ENCODE measurements at places on chromosomes 16 and 17.

GRCh38 chr16:87383505-87384161 is at the start of gene FBXO31:
Gene FBXO31 (minus strand): TSS chr16:87383776. CDS start chr16:87383744, 32 bp downstream.
- DNase-seq, result peak; percentile 63

DNA sequence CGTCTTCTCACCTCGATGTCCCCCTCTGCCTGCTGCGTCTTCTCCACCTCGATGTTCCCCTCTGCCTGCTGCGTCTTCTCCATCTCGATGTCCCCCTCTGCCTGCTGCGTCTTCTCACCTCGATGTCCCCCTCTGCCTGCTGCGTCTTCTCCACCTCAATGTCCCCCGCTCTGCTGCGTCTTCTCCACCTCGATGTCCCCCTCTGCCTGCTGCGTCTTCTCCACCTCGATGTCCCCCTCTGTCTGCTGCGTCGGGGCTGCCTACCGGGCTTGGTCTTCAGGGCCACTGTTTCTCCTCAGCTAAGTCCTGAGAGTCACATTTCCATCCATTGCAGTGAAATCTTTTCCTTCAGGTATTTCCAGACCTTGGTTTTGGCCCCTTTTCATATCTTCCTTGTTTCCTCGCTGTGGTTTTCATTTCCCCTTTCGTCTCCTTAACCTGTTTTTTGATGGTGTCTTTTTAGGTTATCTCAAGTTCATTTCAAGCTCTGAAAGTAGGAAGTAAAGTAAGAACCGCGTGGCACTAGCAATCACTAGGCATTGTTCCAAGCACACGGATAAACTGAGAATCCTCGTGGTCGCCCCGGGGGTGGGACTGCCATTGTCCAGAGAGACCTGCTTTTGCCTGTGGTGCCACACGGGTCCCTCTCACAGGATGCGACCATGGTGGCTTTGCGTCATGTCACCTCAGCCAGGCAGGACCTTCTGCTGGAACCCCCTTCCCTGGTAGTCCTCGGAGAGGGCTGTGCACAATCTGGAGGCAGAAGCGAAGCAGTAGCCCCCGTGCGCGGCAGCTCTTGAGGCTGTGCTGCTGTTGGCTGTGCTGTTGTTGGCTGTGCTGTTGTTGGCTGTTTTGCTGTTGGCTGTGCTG is 9.5 kb upstream of the ZNF750 start:
- DNase-seq, result no peak

GRCh38 chr16:24943471-24943870 is 71.7 kb downstream of the ARHGAP17 start:
- DNase-seq, result no peak

- DNase-seq, result no peak
Observed at GRCh38 chr16:1261131-1261892, 5.4 kb downstream of the TPSD1 start.

GRCh38 chr16:86665319-86665675 is 86.9 kb downstream of the FOXL1 start:
- peak; percentile 69 for DNase-seq

DNA sequence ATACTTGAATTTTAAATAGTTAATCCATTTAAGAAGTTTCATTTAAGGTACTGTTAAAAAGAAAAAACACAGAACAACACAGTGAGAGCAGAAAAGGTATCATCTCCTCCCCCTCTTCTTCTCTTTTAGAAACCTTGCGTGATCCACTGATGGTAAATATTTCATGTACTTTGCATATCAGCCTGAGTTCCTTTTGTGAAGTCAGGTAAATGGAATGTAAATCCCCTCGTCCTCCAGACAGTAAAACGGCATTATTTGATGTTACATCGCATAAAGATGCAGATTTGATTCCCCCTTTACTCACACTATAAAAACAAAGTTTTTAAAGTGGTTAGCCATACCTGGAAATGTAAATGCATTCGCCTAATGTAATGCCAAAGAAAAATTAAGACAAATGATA is 234.4 kb downstream of the WWOX start:
- DNase-seq, result no peak

DNA sequence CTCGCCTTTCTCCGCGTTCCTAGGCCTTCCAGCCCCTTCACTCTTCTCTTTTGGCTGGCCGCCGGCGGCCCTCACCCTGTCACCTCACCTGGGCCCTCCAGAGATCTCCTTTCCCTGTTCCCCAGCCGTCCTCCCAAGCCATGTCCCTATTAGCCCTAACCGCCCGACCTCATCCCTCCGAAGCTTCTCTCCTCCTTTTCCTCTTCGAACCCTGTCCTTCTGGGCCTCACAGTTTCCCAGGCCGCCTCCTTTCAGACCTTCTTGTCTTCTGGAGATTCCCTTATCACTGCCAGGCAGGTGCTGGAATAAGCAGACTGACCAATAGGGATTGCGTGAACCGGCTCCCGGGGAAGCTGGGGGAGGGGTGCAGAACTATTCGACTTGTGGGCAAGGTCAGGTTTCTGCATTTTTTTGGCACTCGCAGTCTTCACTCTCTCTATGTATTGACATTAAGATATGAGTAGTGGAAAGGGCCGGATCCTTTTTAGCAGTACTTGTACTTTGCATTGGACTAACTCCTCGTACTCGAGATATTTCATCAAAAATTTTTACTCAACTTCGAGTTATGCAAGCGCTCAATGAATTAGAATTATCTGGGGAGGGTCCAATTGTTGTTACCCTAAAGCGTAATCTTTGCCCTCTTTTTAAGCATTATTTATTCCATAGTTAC is 690 bp downstream of the RHOT1 start:
- no peak for DNase-seq

DNA sequence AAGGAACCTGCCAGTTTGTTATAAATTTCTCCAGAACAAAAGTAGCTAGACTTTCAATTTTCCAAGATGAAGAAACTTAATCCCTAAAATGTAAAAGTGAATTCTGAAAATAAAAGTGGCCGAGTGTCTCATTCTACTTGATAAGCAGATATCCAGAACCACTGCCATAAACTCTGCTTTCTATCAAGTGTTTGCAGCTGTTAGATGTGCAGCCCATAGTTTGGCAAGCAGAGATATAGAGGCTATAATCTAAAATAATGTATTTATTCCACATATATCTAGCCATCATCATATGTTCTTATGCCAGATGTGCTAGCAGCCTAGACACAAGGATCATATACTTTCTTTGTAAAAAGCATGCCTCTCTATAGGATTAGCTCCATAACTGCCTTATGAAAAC is 14.7 kb upstream of the FBXL20 start:
- DNase-seq, result no peak

- no peak for DNase-seq
Observed at GRCh38 chr17:2102931-2103809, 48.3 kb downstream of the HIC1 start.

DNA sequence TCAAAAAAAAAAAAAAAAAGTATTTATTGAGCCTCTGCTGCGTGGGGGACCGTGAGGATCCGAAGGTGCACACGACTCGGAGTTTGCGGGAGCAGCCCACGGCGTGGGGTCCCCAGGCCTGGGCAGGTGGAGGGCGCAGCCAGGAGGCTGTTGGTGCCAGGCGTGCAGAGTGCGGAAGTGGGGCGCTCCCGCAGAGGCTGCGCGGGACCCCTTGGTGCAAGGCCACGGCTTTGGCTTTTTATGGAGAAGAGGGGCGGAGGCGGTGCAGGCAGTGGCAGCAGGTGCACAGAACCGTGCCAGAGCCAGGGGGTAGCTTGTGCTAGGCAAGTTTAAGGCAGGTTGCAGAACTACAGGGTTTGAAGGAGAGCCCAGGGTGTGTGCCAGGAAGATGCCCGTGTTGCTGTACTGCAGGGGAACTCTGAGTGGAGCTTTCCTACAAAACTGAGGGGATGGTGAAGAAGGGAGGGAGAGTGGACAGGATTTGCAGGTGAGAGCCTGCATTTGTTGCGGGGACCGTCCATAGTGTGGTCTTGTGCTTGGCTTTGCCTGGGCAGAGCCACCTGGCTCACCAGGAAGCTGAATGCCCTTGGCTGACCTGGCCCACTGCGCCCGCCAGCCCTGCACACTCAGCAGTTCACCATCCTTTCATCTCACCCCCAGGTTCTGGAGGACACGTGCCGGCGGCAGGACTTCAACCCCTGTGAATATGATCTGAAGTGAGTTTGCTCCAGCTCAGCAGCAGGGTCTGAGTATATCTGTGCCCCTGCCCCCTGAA is 1.3 kb downstream of the ASPSCR1 start:
- DNase-seq, result no peak

Data from skeletal muscle cell (primary cell).